ENCODE measurements at places on chromosomes 3 and 15.
A peak's percentile ranks its signal among the peaks of the same experiment; 100 is the strongest.

DNA sequence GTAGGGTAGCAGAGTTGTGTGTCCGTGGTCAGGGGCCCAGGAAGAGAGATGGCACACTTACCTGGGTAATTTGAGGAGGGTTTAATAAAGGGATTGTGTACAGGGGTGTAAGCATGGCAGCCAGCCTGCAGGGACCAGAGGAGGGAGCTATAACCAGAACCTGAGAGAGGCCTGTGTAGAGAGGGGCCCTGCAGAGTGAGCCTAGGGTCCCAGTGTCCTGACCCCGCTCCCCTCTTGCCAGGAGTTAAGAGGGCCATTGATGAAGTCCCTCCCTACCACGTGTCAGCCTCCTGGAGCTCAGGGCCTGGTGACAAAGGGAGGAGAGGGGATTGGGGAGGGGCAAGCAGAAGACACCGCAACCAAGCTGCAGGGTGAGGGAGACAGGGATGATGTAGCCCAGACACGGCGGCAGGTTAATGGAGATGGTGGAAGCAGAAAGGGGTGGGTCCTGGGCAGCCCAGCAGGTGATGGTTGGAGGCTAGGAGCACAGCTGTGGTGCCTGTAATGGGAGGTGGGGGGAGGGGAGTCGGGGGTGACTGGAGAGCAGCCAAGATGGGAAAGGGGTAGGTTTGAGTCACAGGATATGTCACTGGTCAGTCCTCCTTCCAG, 165.4 kb upstream of the TOPAZ1 start:
- DNase-seq, result no peak

DNA sequence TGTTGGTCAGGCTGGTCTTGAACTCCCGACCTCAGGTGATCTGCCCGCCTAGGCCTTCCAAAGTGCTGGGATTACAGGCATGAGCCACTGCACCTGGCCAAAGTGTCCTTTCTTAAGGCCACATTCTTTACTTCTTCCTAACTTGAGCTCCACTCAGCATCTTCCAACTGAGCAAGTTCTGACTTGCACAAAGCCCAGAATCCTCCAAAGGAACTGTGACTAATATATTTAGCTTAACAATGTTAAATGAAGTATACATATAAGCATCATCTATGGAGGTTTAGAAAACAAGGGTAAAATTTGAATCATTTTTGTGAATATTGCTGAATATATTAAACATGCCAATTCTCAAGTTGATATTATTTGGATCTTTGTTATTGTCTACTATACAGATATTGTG, 93.7 kb downstream of the SHQ1 start:
- DNase-seq, result no peak

DNA sequence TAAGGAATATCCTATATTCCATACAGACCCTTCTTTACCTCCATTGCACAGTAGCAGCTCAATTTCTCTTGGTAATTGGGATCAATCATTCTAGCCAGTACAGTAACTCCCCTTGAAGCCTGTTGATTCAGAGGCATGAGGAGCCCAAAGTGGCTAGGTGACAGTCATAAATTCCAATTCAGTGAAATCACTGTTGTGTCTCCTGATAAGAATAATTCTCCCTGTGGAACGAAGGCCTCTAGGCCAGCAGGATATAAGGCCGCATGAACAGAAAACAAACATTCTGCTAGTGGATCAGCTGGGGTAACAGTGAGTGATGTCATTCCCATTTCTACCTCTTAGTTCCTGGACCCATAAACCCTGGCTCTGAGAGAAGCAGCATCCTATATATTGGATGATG, 696.3 kb downstream of the NR2F2 start:
- DNase-seq, result no peak

- DNase-seq, result no peak
These were observed 437.7 kb downstream of the RAP2B start for GRCh38 chr3:153599685-153600084.

DNA sequence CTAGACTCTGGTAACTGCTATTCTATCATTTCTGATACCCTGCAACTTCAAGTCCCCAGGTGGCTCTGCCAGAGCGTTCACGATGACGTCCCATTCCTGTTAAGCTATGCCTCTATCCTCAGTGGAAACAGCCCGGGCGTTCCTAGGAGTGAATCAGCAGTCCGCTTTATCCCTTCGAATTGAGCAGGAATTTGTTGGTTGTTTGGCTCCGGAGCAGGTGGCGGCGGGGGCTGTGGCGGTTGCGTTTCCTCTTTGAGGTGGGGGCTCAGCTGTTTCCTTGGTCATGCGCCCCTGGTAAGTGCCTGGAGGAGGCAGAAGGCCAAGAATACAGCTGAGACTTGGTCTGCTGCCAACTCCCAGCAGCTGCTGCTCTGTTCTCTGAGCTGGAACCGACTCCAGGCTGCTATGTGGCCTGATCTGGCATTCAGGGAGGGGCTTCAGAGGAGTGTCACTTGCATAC, 25.2 kb downstream of the ARPP21 start:
- DNase-seq, result no peak

GRCh38 chr3:122516846-122517360, 2.2 kb upstream of the KPNA1 start:
- no peak for DNase-seq

- DNase-seq, result no peak
These were observed 4.8 kb upstream of the ZBTB20 start for GRCh38 chr3:115151921-115152320.

GRCh38 chr15:66611257-66612053, 45.7 kb upstream of the LCTL start:
- DNase-seq, result no peak

DNA sequence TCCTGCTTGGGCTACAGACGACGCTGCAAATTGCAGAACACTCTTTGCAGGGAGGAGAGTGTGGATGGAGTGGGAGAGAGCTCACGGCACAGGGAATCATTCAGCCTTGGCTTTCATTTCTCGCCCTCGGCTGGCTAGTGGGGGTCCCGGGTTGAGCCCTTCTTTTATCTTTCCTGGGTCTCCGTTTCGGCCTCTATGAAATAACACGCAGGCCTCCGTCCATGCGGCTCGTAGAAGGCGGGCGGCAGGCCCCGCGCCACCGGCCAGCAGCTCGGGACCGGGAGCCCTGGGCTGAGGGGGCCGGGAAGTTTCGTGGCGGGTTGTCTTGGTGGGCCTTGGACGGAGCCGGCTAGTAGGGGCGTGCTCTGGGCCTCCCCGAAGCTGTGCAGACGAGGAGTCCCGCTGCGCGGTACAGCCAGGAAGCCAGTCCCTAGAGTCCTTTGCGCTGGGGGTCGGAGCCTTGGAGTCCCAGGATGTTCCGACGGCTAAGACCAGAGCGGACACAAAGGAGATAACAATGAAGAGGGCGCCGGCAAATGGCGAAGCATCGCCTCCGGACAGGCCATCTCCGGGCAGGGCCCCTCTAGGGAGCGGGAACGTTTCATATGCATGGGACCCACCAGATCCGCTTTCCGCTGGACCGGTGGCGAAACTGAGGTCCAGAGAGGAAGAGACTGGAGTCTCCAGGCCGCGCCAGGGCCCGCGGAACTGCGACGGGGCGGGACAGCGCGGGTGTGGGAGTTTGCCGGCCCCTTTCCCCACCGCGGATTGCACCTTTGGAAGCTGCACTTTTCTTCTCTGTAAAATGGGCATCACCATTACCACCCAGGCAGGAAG, 4.3 kb downstream of the RNU6-1 start:
- DNase-seq, result no peak

GRCh38 chr3:123075359-123075758, 8.5 kb downstream of the PDIA5 start:
- DNase-seq, result no peak

- no peak for DNase-seq
These were observed 277.6 kb upstream of the CFAP20DC start for GRCh38 chr3:59327376-59327808.

DNA sequence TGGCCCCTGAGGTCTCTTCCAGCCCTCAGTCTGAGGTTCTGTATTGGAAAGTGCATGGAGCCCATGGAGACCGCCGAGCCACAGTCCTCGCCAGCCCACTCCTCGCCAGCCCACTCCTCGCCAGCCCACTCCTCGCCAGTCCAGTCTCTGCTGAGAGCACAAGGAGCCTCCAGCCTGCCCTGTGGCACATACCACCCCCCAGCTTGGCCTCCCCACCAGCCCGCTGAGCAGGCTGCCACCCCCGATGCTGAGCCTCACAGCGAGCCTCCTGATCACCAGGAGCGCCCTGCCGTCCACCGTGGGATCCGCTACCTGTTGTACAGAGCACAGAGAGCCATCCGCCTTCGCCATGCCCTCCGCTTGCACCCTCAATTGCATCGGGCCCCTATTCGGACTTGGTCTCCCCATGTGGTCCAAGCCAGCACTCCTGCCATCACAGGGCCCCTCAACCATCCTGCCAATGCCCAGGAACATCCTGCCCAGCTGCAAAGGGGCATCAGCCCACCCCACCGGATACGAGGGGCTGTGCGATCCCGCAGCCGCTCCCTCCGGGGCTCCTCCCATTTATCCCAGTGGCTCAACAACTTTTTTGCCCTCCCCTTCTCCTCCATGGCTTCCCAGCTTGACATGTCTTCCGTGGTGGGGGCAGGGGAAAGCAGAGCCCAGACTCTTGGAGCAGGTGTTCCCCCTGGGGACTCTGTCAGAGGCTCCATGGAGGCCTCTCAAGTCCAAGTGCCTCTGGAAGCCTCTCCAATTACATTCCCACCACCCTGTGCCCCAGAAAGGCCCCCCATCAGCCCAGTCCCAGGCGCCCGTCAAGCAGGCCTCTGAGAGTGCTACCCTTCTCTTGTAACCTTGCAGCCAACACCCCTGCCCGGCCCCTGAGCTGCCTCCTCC, 40.9 kb downstream of the PML start:
- no peak for DNase-seq

DNA sequence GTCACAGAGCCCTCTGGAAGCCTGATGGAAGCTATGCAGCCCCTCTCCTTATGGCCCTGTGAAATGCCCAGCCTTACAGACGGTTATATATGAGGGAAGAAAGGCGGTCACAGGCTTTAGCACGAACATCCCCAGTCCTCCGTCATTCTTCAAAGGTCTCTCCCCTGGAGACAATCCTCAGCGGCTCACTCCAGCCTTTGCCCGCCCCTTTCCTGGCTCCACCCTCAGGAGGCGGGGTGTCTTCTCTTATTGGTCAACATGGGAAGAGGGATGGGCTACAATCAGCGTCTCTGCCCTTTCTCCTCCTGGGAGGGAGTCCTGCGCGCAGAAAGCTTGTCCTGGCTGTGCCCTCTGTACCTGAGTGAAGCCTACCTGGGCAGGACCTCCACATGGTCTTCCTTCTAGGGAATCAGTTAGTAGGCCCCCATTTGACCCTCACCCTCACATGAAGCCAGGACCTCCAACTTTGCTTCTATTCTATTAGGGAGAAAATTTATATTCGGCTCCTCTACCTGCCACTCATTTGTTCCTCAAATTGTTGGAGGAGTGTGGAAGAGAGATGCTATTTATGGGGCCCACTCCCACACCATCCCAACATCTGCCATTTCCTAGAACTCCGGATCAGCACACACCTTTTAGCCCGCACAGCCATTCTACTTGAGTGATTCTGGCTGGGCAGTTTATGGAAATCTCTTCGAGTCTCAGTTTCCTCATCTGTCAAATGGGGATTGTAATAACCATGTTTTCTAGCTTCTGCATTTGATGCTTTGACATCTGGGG, 112.9 kb upstream of the SLC6A11 start:
- DNase-seq, result no peak

DNA sequence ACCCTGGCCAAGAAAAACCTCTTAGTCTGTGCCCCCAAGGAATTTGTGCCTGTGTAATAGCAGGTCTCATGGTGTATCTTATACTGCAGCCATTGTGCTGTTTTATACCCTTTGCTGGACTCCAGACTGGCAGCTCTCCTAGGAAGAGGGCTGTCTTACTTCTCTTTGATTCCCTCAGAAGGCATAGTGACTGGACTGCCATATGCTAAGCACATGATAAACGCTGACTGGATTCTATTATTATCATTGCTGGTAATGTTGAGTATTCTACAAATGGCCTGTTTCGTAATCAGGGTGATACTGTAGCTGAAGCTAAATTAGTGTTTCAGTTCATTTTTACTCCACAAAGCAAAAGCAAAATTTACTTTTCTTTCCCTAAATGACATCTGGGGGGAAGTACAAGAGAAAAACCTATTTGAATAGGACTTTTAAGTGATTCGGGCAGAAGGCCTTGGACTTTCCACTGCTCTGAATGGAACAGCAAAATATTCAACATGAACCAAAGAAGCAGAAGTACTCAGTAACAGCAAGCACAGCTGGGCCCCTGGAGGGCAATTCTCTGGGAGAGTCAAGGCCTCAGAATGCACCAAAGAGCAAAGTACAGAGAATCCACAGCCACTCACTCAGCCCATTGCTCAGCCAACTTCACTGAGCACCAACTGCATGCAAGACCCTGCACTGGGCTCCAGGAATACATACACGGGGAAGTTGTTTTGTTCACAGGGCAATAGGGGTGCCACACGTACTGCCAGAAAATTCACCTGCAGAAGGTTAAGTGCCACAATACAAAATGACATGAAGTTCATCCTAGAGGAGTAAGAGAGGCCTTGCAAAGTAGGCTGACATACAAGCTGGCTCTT, 7.9 kb upstream of the BCL2A1 start:
- DNase-seq, result peak; percentile 55

DNA sequence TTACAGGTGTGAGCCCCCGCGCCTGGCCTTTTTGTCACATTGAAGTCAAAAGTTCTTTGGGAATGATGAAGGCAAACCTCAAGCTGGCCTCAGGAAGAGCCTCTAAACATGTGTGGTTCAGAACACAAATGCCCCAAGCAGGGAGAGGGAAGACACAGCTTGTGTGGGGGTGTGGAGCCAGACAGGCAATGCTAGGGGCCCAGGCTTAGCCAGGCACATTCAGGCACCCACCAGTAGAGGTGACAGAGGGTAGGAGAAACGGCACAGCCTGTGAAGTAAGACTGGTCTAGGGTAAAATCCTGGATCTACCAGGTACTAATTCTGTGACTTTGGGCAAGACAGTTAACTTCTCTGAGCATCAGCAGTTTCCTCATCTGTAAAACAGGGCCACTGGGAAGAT, 3.5 kb downstream of the HDC start:
- DNase-seq, result no peak

DNA sequence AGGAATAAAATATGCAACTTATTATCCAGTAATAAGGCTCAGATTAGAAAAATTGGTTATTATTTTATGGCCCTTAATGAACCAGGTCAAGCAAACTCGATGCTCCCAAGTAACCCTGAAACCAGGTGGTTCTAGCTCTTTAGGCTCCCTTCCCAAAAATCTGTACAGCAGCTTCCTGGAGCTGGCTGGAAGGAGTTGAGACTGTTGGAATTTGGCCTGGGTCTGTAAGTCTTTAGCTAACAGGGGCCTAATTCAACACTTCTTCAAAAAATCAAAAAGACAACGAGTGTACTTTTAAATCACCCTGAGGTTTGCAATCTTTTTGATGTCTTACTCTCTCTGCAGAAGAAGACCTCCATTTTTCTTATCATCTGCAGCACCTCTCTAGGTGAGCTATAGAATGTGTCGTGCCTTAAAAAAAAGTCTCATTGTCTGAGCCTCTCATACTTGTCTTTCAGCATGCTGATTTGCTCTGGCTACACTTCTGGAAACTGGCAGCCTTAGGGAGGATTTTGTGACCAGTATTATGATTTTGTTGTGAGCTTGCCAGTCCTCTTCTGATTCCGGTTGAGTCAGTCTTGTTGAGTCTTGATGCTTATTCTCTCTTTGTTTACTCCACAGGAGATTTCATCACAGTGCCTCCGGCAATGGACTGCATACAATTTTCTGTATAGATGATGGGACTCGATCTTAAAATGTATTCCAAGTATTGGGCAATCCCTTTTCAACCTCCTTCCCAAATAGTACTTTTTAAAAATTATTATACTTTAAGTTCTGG, 235.0 kb upstream of the KBTBD8 start:
- DNase-seq, result no peak
